ENCODE measurements at places on chromosomes 12 and 14.

GRCh38 chr12:56616244-56616643 is 13.9 kb downstream of the BAZ2A start:
- no peak for DNase-seq

GRCh38 chr12:115102450-115102849 is 418.5 kb upstream of the TBX3 start:
- no peak for DNase-seq

GRCh38 chr14:64834965-64835364 is 44.7 kb downstream of the SPTB start:
- DNase-seq, result no peak

- DNase-seq, result no peak
Measured at GRCh38 chr12:51866324-51866723, 17.8 kb upstream of the FIGNL2 start.

GRCh38 chr14:38250331-38250730 is 5.6 kb downstream of the CLEC14A start:
- no peak for DNase-seq

- no peak for DNase-seq
Measured at GRCh38 chr14:80906336-80906735, 35.2 kb downstream of the CEP128 start.

GRCh38 chr12:22600181-22600580 is 24.8 kb upstream of the ETNK1 start:
- no peak for DNase-seq

- DNase-seq, result no peak
Measured at GRCh38 chr12:102314821-102315220, 117.2 kb upstream of the PMCH start.

GRCh38 chr14:68566075-68566474 is 226.8 kb downstream of the ZFP36L1 start:
- no peak for DNase-seq

DNA sequence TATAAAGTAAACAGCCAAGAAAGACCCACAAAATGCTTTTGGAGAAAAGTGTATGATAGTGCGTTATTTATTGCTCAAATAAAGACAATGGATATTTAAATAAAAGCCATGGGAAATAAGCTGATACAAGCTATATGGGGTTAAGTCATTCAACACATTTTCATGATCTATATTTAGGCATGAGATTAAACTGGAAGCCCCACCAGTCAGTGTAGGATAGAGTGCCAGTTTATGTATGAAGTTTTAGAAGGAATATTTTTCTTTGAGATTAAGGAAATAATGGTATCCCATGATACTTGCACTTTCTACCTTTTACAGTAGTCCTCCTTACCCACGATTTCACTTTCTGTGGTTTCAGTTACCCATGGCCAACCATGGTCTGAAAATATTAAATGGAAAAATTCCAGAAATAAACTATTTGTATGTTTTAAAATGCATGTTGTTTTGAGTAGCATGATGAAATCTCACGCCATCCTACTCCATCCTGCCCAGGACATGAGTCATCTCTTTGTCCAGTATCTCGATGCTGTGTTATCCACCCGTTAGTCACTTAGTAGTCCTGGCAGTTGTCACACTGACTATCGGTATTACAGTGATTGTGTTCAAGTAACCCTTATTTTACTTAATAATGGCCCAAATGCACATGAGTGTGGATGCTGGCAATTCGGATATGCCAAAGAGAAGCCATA is 22.3 kb downstream of the SYT1 start:
- DNase-seq, result peak; percentile 16

DNA sequence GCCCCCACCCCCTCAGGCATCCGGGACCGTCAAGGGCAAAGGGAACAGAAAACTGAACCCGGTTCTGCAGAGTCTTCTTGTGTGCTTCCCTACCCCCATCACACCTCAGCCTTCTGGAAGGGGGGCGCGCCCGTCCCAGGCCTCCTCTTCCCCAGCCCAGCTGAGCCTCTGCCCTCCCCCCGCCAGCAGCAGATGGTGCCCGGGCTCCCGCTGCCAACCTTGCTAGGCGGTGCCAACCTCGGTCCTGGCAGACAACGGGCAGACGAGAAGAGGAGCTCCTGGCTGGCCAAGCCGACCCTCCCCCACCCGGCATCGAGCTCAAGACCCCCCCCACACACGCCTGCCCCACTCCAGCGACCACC is 8.7 kb downstream of the STAC3 start:
- peak; percentile 78 for DNase-seq

- DNase-seq, result no peak
Measured at GRCh38 chr12:591167-592023, 71.8 kb downstream of the NINJ2 start.

DNA sequence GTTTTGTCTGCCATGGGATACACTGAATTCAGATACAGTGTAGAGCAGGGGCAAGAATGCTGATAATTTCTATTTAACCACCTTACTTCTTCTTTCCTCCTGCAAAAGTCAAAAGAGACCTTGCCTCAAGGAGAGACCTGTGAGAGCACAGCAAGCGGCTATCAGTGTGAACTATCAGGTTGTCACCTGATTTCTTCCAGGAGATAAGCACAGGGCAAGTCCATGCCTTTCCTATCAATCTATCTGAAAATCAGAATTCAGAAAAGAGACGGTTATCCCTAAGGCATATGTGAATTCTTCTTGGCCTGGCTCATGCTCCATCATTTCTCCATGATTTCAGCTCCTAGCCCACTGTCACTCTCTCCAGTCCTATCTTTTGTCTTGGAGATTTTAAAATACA is 128.9 kb upstream of the CCND2 start:
- no peak for DNase-seq

Measured in NCI-H2081 (cell line).